ENCODE measurements at places on chromosomes 7 and 10. TPM values are rescaled to one million over a fixed set of nuclear protein-coding genes. Genes with fewer than 3 reads are reported as not detected.

DNA sequence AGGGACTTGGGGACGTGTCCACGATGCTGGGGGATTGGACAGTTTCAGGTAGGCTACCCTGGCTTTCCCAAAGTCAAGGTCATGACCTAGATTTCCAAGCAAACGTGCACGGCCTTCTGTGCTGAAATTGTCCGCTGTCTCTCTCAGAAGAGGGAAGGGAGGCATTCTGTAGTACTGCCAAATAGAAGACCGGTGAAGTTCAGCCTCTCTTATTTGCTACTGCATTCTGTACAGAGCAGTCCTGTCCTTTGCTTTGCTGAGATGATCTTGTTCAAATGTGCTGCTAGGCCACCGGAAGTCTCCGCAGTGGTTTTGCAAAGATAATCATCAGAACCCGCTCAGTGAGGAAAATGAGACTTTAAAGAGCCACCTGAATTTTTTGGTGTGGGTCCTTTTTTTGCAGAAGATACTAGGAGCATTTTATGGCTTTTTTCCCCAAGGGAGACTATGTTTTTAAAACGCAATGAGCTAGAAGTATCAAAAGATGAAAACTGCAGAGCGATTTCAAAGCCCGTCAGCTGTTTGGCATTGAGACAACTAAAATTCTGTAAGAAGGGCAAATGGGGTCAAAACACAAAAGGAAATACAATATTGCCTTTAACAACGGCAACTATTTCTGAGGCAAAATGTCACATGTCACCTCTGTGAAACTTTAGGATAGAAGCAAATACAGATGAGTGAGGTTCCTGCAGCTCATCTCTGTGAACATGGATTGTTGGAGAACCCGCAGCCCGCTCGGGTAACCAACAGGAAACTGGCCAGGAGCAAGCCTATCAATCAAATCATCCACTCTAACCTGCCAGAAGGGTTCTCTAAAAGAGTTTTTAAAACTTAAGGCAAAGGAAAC, 1.3 kb upstream of the NMT2 start:
- peak; percentile 16 for DNase-seq

The LEP gene
- total RNA-seq, result 54.3 TPM

The GJC3 gene
- total RNA-seq, result 11.7 TPM

GRCh38 chr7:8923164-8923806, 489.9 kb downstream of the NXPH1 start:
- DNase-seq, result no peak

DNA sequence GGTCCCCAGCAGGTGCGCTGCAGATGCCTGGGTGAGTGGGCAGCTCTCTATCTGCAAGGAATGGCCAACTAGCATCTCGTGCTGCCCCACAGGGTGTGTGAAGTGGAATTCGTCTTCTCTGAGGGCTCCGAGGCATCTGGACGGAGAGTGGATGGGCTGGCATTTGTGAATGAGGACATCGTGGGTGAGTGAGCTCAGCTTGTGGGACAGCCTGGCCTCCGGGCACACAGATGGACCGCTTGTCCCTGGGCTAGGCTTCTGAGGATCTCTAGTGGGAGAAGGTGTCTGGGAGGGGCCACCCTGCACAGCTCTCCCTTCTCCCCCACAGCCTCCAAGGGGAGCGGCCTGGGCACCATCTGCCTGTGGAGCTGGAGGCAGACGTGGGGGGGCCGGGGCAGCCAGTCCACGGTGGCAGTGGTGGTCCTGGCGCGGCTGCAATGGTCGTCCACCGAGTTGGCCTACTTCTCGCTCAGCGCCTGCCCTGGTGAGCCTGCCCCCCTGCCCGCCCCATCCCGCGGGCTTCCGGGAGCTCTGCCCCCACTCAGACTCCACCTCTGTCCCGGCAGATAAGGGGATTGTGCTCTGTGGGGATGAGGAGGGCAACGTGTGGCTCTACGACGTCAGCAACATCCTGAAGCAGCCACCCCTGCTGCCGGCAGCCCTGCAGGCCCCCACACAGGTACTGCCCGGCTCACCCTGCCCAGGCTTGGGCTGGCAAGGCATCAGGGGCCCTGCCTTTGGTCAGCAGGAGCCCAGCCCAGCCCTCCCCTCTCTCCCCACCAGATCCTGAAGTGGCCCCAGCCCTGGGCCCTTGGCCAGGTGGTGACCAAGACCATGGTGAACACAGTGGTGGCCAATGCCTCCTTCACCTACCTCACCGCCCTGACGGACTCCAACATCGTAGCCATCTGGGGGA, 6.3 kb downstream of the POLR2J start:
- DNase-seq, result no peak

GRCh38 chr7:78134256-78134655, 335.7 kb downstream of the PHTF2 start:
- no peak for DNase-seq

DNA sequence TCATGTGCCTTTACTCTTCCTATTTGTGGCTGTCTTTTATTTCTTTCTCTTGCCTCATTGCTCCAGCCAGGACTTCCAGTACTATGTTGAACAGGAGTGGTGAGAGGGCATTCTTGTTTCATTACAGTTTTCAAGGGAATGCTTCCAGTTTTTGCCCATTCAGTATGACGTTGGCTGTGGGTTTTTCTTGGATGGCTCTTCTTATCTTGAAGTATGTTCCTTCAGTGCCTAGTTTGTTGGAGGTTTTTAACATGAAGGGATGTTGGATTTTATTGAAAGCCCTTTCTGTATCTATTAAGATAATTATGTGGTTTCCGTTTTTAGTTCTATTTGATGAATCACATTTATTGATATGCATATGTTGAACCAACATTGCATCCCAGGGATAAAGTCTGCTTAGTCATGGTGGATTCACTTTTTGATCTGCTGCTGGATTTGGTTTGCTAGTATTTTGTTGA, 96.8 kb downstream of the GLCCI1 start:
- DNase-seq, result no peak

DNA sequence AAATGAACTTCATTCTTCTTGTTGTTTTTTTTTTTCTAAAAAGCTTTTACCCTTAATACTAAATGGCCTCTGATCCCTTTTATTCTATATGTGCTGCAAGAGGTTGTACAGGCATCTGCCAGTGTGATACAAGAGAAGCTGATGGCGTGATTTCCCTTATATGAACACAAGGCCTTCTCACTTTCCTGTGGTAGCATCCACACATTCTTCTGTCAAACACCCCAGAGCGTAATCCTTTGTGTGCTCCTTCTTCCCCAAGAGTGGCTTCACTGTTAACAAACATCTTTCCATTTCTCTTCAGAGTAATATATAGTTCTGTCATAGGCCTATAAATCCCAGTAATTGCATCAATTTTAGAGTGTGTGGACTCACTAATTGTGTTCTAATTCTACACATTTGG, 86.3 kb upstream of the CAPZA2 start:
- DNase-seq, result no peak

The THSD7A gene
- 11.4 TPM for total RNA-seq

The SUN3 gene
- not detected for total RNA-seq

The MCM10 gene
- total RNA-seq, result not detected

GRCh38 chr7:127322351-127322750, 69.6 kb upstream of the GRM8 start:
- DNase-seq, result no peak

DNA sequence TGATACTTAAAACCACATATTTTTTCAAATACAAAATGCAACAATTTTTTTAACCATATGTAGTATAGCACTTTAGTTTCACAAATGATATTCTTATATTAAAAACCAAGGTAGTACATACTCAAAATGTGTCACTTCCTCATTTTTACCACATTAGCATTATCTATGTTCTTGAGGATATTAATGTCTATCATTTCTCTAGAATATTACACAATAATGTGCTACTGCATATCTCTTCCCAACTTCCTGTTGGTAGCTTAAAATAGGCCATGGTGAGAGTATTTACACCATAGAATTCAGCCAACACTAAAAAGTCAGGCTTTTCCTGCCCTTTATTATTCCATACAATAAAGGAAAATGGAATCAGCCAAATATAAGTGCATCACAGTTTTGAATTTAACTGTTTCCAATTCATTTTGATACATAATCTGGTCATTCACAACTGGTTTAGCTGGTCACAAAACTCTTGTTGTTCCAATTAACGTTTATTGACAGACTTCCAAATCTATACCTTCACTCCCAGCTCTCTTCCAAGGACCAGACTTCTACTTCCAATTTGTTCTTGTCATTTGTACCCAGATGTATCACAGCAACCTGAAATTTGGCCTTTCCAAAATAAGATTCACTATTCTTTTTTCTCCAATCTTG, 20.0 kb upstream of the LRRC17 start:
- no peak for DNase-seq

The VPS26A gene
- total RNA-seq, result 38.0 TPM

The AKR1C3 gene
- 41.0 TPM for total RNA-seq

The RAPGEF5 gene
- total RNA-seq, result 75.3 TPM

The JCAD gene
- total RNA-seq, result 47.6 TPM

The C10orf53 gene
- not detected for total RNA-seq

DNA sequence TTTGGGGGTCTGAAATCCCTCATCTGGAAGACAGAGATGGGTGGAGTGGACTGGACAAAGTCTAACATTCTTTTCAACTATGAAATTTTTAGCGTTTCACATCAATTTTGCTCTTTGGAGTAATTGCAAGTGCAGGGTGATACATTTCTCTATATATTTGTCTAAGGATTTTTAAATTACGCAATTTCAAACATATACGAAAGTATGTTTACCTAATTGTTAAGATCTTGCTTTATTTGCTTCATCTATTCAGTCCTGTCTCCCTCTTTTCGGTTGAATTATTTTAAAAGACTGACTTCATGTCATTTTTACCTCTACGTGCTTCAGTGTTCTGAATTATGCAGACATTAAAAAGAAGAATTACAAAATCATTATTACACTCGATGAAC, 101.9 kb upstream of the CREB5 start:
- DNase-seq, result no peak

Measured in tibial nerve (tissue), 4 donors.